ENCODE measurements at places on chromosomes 5 and 9.

GRCh38 chr5:36795366-36795765 lies 81.2 kb upstream of the NIPBL start:
- no peak for DNase-seq

- DNase-seq, result no peak
These were observed 108.7 kb downstream of the RGS3 start for GRCh38 chr9:113572076-113572861.

DNA sequence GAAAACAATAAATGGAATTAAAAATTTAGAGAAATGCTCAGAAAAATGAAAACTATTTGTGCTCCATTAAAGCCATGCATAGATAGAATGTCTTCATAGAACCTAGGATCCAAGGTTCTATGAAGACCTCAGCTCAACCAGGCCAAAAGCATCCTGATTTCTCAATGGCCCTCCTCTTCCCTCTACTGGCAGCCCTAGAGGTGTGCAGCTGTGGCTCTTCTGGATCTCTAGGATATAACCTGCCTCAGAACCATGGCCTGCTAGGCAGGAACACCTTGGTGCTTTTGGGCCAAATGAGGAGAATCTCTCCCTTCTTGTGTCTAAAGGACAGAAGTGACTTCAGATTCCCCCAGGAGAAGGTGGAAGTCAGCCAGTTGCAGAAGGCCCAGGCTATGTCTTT lies 15.1 kb downstream of the IFNA1 start:
- DNase-seq, result no peak

DNA sequence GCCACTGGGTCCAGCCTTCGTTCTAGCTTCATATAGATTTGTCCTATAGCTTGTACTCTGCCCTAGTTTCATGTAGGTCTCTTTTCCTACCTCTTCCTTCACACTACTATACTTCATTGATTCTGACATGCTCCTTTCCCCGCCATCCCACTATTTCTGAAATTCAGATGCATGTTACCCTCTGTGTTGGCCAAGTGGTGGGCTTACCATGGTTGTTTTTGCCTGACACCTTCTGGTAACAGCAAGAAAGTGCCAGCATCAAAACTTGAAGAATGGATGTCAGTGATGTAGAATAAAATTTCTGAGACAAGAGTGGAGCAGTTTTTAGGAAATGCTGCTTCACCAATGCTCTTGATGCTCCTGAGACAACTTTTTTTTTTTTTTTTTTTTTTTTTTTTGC lies 19.5 kb upstream of the SERINC5 start:
- peak; percentile 37 for DNase-seq

GRCh38 chr9:105188746-105189145 lies 55.7 kb upstream of the SLC44A1 start:
- no peak for DNase-seq

GRCh38 chr9:125444166-125444565 lies 182.5 kb downstream of the GAPVD1 start:
- no peak for DNase-seq

- DNase-seq, result no peak
These were observed 111.1 kb downstream of the WNK2 start for GRCh38 chr9:93295031-93295430.

GRCh38 chr9:133784731-133785561 lies 46.8 kb upstream of the SARDH start:
- DNase-seq, result no peak

DNA sequence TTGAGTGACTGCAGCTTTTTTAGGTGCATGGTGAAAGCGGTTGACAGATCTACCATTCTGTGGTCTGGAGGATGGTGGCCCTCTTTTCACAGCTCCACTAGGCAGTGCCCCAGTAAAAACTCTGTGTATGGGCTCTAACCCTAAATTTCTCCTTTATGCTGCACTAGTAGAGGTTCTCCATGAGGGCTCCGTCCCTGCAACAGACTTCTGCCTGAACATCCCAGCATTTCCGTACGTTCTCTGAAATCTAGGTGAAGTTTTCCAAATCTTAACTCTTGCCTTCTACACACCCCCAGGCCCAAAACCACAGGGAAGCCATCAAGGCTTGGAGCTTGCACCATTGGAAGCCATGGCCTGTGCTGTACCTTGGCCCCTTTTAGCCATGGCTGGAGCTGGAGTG lies 1898.1 kb upstream of the NUDT12 start:
- DNase-seq, result no peak

GRCh38 chr9:68416936-68417564 lies 60.6 kb downstream of the PGM5 start:
- DNase-seq, result no peak

DNA sequence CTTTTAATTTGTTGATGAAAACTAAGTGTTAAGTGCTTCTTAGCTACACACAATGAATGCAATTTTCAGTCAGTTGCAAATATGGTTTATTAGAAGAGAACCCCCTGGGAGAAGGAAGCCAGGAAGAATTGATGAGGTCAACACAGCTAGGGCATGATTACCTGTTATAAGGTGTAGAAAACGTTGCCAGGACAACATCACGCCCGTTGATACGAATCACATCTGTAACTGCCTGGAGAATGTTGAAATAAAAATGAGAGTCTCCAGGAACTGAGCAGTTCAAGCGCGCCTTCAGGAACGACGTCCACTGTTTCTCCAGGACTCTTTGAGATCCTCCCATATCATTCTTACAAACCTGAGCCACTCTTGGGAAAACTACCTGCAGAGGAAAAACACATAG lies 88.0 kb downstream of the SEMA6A start:
- DNase-seq, result no peak

- DNase-seq, result no peak
These were observed 41.3 kb downstream of the KIAA1958 start for GRCh38 chr9:112527959-112528358.

DNA sequence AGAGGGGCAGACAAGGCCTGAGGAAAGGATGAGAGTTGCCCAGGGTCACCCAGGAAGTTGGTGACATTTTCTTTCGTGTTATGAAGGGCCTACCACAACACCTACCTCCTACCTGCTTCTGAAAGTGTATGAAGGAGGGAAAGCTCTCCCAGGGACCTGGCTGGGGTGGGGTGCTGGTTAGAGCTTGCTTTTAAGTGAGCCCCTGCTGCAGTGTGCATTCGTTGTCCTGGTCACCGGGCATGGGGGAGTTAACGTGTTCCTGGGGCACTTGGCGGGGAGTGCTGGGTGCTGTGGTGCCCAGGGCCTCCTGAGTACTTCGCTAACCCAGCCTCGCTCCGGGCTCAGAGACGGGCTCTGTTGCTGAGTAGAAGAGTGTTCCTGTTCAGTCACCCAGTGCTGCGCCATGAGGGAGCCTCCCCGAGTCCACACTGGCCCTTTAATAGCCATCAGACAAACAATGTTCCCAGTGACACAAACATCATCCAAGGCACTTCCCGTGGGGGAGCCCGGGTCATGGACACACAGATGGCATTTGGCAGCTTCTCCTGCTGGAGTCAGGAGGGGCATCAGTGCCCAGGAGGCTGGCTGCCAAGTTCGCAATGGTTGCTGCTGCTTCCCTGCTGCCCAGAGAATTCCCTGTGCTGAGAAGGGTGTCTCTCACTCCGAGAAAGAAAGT lies 85.7 kb downstream of the AMBP start:
- DNase-seq, result no peak

GRCh38 chr9:124443625-124444024 lies 6.6 kb upstream of the ADGRD2 start:
- no peak for DNase-seq

DNA sequence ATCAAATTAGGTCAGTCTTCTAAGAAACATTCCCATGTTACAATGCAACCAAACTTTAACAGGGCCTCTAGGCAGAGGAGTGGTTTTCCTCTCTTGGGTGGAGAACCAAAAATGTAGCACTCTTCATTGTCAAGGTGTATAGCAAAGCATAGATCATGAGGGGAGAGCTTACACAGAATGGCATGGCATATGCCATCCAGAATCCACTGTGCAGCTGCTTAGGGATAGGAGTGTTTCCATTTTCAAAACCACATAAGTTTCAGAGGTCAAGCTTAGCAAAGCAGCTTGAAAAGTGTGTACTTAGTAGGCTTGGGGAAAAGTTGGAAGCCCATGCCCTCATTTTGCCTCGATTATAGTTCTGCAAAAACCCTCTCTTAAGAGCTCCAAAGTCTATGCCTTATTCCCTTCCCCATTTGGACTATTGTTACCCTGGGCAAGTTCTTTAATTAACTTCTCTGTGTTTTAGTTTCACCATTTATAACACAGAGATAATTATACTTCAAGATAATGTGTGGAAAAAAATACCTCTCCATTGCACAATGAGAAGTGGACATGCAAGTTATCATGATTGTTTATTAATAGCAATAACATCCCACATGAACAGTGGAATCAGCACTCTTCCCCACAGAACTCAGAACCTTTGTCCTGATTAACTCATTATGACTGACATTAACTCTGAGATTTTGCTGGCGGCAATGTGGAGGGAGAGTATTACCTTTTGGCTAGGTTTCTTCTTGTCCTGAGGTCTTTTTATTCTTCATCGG lies 398.9 kb upstream of the WWC1 start:
- no peak for DNase-seq

GRCh38 chr9:26462751-26463150 lies 429.9 kb downstream of the CAAP1 start:
- no peak for DNase-seq

DNA sequence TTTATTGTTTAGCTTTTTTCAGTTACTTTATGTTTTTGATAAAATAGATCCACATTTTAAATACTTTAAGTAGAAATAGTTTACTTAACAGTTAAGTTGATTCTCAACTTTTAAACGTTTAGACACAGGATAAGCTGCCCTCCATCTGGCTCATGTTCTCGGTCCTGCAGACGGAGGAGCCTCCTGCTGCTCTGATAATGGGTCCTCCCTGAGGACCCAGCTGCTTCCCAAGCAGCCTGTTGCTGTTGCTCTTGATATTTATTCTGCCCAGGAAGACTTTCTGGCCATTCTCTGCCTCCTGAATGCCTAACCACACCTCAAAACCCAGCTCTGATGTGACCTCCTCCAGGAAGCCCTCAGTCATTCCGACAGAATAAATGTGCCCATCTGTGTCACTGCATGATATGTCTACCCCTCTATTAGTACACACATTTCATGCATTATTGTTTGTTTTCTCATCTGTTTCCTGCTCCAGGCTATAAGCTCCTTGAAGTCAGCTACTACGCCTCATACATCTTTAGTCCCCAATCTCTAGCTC lies 267.2 kb upstream of the MSX2 start:
- DNase-seq, result no peak

GRCh38 chr5:9104571-9105339 lies 441.1 kb downstream of the SEMA5A start:
- DNase-seq, result no peak

GRCh38 chr5:169133531-169133930 lies 167.4 kb downstream of the SLIT3 start:
- no peak for DNase-seq

DNA sequence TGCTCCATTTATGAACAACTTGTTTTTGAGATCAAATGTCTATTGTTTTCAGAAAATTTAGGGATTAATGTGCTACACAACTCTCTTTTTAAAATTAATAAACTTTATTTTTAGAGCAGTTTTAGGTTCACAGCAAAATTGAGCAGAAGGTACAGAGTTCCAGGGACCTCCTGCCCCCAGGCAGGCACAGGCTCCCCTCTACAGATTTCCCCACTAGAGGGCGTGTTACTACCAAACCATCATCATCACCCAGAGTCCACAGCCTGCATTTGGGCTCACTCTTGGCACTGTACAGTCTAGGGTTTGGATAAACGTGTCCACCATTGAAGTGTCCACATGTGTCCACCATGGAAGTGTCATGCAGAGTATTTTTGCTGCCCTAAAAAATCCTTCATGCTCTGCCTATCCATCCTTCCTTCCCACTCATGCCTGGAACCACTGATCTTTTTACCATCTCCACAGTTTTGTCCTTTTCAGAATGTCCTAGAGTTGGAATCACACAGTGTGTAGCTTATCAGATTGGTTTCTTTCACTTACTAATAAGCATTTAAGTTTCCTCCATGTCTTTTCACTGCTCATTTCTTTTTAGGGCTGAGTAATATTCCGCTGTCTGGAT lies 61.7 kb downstream of the MRPL36 start:
- DNase-seq, result no peak

- DNase-seq, result no peak
These were observed 63.9 kb downstream of the PCDH1 start for GRCh38 chr5:141814064-141814964.

DNA sequence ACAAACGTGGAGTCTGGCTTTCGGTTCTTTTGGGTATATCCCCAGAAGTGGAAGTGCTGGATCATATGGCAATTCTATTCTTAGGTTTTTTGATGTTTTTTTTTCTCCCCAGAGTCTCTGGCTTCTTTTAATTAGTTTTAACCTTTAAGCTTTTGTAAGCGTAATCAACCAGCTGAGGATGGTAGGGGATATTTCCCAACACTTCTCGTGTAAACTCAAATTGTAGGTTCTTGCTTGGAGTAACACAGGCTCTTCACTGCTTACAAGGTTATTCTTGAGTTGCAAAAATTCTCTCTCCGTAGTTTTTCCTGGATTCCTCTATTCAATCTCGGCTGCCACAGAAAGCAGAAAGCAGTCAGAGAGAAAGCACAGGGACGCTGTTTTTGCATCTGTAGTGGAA lies 11.9 kb downstream of the LAMC3 start:
- no peak for DNase-seq

- no peak for DNase-seq
These were observed 199.1 kb upstream of the MPDZ start for GRCh38 chr9:13478639-13479038.

DNA sequence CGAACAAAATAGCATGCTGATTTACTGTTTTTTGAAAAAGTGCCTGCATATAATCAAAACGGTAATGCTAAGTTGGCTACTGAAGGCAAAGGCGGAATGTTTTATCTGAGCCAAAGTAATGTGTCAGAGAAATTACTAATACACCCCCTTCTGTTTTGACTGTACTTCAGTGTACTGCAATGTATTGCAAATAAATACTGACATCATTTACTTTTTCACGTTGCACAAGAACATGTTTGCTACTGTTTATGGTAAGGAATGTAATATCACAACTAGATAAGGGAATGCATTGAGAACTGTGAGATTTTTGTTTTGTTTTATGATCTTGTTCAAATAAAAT lies 813 bp upstream of the AGTPBP1 start:
- DNase-seq, result no peak

- DNase-seq, result no peak
These were observed 61.7 kb downstream of the HMCN2 start for GRCh38 chr9:130327070-130327780.

GRCh38 chr9:115985657-115986056 lies 167.9 kb upstream of the PAPPA start:
- no peak for DNase-seq

- no peak for DNase-seq
These were observed 10.8 kb downstream of the SEMA6A start for GRCh38 chr5:116563736-116564308.

GRCh38 chr9:126592461-126592860 lies 21.3 kb upstream of the LMX1B start:
- no peak for DNase-seq

- no peak for DNase-seq
These were observed 673.2 kb downstream of the CDH18 start for GRCh38 chr5:19314840-19315239.

GRCh38 chr9:100269656-100270055 lies 83.1 kb downstream of the TEX10 start:
- DNase-seq, result no peak

GRCh38 chr9:112784020-112784785 lies 33.6 kb downstream of the SNX30 start:
- no peak for DNase-seq

All from right lung (tissue), 10 donors.